ENCODE measurements at places on chromosomes 3 and 15. TPM values are rescaled to one million over a fixed set of nuclear protein-coding genes. Genes with fewer than 3 reads are reported as not detected.

DNA sequence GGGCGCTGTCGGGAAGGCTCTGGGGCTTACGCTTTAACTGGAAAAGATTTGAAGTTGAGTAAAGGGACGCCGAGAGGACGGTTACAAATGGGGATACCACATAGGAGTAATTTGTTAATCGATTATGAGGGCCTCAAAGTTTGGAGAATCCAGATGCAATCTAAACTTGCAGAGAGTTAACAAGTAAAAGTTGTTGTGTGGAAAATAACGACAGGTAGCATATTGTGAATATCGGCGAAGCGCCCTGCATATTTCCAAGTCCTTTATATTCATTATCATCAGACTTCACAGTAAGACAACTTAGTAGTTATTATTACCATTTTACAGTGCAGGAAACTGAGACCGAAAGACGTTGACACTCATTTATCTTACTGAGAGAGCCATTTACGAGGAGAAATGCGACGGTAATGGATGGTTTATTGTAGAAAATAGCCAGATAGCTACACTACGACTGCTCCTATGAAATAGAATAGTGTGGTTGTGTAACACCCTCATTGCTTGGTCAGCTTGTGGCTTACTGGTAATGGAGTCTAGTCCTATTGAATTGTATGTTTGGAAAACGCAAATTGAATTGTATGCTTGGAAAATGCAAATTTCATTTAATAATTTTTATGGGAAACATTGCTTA, 700 bp downstream of the MKRN2 start:
- peak; percentile 33 for DNase-seq

GRCh38 chr15:48385031-48385830, 54.0 kb downstream of the DUT start:
- peak; percentile 98 for DNase-seq

DNA sequence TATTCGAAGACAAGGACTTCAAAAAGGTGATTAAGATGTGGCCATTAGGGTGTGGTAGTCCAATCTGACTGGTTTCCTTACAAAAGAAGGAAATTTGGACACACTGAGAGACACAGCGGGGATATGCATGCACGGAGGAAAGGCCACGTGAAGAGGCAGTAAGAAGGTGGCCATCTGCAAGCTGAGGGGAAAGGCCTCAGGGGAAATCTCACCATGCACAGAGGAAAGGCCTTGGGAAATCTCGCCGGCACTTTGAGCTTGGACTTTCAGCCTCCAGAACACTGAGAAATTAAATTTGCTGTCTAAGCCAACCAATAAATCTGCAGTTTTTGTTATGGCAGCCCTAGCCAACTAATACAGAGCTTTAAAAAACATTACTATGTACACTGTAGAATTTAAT, 78.8 kb downstream of the DLG1 start:
- DNase-seq, result no peak

DNA sequence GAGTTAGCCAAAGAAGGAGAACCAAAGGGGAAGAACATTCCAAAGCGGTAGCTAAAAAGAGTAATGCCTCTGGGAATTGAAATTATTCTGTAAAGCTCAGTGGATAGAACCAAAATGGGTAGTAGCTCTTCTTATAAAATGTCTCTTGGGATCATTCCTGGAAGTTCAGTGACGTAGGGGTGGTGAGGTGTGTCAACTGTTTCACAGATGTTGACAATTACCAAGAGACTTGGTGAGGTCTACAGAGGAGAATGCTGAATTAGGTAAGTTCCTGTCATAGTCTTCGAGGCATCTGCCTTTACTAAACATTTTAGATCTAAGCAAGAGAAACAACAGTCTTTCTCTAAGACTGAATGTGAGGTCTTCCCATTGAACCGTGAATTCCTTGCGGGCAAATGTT, 67.8 kb downstream of the TPRG1 start:
- no peak for DNase-seq

- peak; percentile 91 for DNase-seq
These were observed 34.0 kb downstream of the BHLHE40 start for GRCh38 chr3:5013021-5013906.

DNA sequence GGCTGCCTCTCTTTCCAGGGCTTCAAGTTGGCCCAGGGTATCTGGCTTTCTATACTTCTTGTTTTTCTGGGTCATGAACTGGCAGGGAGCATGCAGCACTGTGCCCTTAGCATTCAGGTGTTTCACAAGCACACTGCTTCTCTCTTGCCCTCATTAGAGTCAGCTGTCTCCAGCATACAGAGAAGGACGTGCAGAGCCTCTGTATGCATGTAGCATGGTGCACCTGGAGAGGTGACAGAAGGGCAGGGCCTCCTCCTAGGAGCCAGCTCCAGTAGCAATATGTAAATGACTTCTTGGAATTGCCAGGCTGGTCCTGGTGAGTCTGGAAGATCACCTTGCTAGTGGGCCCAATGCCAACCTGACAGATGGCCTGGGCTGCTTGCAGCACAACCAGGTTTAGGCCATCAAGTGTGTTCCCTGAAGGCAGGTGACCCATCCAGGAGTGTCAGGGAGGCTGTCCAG, 44.8 kb upstream of the ATP2C1 start:
- no peak for DNase-seq

- no peak for DNase-seq
These were observed 2.8 kb downstream of the TMEM43 start for GRCh38 chr3:14127516-14128161.

GRCh38 chr15:83919978-83920510, 266.1 kb downstream of the ADAMTSL3 start:
- DNase-seq, result peak; percentile 4

DNA sequence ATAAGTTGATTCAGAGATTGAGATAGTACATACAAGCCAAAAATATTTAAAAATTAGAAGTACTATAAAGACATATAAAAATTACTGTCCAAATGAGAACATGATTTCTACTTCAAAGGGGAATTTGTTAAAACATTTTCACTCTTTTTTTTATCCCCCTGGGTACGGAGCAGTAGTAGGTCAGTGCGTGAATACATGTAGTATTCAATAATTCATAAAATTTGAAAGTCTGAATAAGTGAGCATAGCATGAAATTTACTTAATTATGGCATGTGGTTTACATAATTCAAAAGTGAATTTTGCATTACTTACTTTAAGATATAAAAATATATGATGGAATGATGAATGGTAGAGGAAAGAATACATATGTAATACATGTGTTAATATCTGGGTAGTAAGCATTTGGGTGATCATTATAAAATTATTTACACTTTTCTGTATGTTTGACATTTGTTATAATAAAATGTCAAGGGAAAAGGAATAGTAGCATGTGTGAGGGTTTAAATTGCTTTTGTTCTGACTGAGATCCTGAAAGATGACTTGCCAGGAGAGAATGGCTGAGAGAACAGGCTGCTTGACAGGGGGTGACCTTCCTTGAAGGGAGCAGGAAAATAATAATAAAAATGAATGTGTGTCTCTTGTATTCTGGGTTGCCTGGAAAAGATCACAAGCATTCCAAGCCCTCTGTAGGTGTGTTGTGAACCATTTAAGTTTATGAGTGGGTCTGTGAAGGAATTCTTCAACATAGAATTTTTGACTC, 1178.8 kb downstream of the ZPLD1 start:
- no peak for DNase-seq

The BNC1 gene
- total RNA-seq, result 8.8 TPM

The FRMD5 gene
- 9.3 TPM for total RNA-seq

The RARRES1 gene
- total RNA-seq, result 3.7 TPM

Data from RPMI7951 (cell line).